CD8-positive, alpha-beta T cell (primary cell): ENCODE measurements at places on chromosomes 12 and 14.

DNA sequence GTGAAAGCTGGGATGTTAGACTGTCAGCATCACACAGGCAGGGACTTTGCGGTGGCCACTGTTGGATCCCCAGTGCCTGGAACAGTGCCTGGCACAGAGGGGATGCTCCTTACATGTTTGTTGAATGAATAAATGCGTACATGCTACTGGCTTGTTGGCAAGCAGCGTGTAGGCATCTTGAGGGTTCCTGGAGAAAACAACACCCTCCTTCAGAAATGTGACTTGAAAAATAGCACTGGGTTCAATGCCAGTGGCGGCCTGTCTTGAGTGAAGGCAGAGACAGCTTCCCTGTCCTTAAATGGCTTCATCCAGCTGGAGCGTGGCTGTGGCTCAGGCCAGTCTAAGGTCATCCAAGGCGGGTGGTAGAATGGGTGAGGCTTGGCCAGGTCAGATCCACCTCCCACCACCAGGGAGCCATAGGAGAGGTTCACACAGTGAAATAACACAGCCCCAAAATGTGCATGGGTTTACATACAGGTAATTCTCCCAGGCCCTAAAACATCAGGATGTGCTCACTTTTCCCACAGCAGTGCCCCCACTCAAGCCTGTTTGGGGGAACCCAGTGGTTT, 171.4 kb downstream of the PHETA1 start:
- no peak for DNase-seq

DNA sequence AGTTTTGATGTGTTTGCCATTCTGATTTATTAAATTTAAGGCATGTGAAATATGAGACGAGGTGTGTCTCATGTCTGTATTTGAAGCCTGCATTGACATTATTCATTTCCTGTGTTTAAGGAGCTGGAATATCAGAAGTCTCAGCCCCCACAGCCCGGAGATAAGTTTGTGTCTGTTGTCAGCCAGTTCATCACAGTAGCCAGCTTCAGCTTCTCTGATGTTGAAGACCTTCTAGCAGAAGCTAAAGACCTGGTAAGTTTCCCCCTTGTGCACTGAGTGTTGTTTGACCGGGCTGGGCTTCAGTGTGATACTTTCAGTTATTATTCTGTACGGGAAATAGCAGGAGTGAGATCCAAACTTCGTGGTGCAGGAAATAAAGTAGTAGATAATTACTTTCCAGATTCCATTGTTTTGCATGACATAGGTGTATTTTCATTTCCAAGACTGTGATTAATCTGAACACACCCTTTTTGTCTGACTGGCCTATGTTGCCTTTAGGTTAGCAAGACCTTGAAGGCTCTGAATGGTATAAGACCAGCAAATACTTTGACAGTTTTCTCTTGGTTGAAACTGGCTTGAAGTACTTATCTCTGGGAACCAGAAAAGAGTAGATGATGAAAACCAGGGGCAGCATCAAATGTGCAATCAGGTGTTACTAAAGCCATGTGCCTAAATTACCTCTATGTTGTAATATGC, 101.5 kb downstream of the GPR135 start:
- DNase-seq = no peak

DNA sequence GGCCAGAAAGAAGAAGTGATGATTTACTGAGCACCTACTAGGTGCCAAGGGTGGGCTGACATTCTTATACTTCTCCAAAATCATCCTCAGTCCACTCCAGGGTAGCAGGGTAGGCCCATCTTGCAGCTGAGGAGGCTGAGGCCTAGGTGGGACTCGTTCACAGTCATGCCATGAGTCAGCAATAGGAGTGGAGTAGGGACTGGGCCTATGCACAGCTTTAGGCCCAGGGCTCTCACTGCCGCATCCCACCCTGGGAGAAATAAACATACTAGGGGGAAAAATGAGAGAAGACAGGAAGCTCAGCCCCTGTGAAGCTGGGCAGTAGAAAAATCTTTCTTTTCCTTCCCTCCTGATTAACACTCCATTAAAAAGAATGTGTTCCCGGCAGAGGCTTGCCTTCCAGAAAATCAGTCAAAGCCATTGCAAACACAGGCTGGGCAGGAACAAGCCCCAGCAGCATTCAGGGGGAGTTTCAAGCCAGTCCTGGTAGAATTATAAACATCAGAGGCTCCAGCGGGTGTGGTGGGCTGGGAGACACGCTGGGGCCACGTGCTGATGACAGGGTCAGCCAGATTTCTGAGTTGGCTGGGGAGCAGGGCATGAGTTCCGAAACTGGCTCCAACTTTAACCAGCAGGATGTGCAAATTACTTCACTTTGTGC, 1.8 kb downstream of the HSPB8 start:
- no peak for DNase-seq

DNA sequence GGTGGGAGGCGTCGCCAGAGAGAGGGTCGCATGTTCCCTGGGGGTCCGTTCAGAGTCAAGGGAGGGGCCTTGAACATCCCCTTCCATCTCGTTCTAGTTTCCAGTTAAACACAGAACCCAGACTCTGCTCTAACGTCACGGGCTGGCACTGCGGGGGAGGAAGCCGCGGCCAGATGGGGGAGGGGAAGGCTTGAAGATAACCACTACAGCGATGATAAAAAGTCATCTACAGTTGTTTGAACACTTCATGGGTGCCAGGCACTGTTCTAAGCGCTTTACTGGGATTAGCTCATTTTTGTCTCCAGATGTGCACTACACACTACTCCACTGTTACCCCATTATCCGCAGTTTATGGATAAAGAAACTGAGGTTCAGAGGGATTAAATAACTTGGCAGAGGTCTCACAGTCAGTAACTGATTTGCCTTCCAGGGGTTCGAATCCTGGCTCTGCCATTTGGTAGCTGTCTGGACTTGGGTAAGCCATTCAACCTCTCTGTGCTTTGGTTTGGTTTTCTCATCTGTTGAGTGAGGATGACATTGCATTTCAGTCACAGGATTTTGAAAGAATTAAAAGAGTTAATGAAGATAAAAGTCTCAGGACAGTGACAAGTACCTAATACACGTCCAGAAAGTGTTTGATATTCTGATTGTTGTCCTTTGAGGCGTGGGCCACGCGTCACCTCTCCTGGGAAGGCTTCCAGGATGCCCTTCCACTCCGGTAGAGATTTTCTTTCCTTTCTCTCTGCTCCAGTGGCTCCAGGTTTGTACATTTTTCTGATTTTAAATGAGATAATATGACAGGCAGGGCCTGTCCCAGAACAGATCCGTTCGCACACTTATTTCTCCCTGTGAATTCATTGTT, 798 bp upstream of the RASAL1 start:
- DNase-seq = no peak

DNA sequence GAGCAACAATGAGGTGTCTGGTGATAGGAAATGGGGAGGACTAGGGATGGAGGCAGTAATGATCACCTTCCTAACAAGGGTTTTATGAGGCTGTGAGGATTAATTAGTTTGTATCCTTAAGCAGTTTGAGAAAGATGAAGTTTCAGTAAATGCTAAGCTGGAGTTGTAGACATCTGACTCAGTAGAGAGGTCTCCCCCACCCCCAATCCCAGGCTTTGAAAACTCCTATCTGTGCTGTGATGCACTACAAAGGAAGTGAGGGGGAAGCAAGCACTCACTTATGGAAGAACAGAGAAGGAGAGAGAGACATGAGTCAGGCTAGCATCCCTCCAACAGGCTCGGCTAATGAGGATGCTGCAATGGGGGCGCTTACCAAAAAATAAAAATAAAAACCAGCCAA, 5.5 kb upstream of the BCL11B start:
- no peak for DNase-seq

GRCh38 chr12:92338671-92339070, 193.0 kb upstream of the BTG1 start:
- no peak for DNase-seq

- DNase-seq = no peak
These were observed 3.7 kb upstream of the KRT2 start for GRCh38 chr12:52655720-52656124.

GRCh38 chr12:111172786-111173185, 196.1 kb downstream of the PHETA1 start:
- DNase-seq = no peak

DNA sequence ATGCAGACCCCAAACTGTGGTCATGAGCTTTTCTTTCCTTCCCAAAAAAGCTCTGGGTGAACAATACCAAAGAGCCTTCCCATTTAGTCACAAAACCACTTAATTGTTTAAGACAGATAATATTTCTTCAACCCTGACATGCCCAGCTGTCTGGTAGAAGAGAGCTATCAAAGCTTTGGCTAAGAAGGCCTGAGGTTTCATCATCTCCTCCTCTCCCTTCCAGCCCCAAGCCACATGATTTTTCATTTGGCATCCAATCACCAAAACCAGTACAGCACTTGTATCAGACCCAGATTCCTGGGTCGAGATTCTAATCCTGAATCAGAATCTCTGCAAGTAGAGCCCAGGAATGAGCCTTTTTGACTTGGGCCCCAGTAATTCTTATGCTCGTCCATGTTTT, 199.6 kb upstream of the TMEM260 start:
- no peak for DNase-seq

DNA sequence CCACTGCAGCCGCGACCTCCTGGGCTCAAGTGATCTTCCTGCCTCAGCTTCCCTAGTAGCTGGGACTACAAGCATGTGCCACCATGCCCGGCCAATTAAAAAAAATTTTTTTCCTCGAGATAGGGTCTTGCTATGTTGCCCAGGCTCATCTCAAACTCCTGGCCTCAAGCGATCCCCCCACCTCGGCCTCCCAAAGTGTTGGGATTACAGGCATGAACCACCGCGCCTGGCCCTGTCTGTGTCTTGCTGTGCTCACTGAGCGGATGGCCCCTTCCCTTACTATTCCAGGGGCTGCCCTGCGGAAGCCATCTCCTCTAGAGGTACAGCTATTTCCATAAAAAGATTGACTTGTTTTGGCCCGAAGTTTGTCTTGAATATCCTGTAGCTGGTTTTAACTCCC, 20.1 kb downstream of the SNRNP35 start:
- no peak for DNase-seq

DNA sequence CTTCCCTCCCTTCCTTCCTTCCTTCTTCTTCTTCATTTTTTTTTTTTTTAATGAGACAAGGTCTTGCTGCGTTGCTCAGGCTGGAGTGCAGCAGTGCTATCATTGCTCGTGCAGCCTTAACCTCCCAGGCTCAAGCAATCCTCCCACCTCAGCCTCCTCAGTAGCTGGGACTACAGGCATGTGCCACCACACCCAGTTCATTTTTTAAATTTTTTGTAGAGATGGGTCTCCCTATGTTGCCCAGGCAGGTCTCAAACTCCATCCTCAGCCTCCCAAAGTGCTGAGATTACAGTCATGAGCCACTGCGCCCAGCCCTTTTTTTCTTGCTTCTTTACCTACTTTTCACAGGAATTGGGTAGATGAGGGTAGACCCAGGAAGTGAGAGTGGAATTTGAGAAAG, 1.6 kb downstream of the OR10AD1 start:
- no peak for DNase-seq

- no peak for DNase-seq
These were observed 263.6 kb upstream of the CRY1 start for GRCh38 chr12:107356937-107357295.

DNA sequence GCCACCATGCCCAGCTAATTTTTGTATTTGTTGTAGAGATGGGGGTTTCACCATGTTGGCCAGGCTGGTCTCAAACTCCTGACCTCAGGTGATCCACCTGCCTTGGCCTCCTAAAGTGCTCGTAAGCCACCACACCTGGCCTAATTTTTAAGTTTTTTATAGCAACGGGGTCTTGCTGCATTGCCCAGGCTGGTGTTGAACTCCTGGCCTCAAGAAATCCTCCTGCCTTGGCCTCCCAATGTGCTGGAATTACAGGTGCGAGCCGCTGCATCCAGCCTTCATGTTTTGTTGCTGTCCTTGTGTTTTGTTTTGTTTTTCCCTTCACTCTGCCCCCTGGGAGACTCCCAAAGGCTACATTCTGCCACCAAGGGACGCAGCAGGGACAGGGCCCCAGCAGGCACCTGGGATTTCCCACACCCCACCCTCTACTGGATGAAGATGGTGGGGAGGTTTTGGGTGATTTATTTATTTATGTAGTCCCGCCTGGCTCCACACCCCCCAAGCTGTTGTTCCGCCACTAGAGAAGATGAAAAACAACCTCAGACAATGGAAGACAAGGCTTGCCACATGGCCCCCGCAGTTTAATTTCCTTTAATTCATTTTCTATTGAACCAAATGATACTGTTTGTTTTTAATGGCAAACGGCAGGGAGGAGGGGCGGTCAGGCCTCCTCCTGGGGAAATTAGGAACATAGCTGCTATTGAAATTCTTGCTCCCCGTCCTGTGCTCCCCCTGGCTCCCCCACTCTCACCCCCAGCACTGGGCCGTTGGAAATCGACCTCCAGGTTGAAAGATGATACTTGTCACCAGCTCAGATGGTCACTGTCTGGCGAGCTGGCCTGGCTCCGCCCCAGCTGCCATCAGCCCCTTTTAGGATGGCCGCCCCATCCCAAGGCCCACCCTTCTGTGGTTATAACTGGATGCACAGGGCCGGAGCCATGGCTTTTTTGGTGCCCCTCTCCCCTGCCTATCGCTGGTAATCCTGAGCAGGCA, 70.3 kb downstream of the RNFT2 start:
- DNase-seq = no peak

DNA sequence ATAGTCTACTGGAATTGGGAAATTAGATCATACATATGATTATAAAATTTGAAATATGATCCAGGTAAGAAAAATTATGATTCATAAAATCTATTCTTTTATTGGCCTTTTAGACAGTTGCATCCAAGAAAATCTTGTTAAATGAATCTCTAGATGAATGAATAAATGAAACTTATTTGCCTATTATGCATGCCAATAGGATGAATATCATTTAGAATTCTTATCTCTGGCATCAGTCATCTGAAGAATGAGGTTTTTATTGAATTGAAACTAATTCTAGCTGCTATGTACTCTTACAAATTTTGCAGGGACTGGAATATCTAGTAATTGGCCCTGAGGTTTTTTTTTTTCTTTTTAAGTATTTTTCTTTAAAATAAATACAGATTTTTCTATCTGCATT, 475.5 kb downstream of the NAV3 start:
- DNase-seq = no peak

- DNase-seq = no peak
These were observed 660 bp upstream of the HCFC2 start for GRCh38 chr12:104063712-104064030.

DNA sequence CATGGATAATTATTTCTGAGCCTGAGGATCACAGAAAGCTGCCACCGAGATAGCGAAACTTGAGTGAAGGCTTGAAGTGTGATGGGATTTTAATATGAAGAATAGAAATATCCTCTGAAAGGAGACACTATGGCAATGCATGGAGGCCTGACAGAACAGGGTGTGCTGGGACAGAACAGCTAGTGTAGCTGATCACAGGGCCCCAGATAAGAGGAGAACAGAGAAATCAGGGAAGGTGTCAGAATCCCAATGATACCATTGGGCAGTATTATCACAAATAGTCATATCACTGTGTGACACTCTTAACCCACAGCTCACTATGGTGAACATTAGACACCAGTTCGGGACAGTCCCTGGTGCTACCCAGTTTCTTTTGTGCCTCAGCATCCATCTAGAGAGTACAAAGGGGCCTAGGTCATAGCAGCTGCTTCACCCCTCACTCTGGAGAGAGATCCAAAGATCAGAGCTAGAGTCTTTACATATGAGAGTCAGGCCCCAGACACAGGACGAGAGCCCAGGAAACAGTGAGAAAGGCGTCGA, 506 bp upstream of the OR10P1 start:
- no peak for DNase-seq
